ENCODE measurements at places on chromosomes 7 and 10. TPM values are rescaled to one million over a fixed set of nuclear protein-coding genes. Genes with fewer than 3 reads are reported as not detected.

The PIP gene
- not detected for total RNA-seq

The LDB3 gene
- 0.08 TPM for total RNA-seq

The DGKB gene
- not detected for total RNA-seq

The SAP25 gene
- total RNA-seq = 14.0 TPM

The HOXA1 gene
- 8.2 TPM for total RNA-seq

The DNAJC12 gene
- total RNA-seq = 18.9 TPM

The GOLGA7B gene
- 0.08 TPM for total RNA-seq

The ACTL6B gene
- total RNA-seq = not detected

The GDF2 gene
- not detected for total RNA-seq

The SFTPA1 gene
- not detected for total RNA-seq

The SLC18A3 gene
- total RNA-seq = not detected

The SLC25A28 gene
- total RNA-seq = 36.3 TPM

The RARRES2 gene
- total RNA-seq = not detected

The MYOF gene
- 0.30 TPM for total RNA-seq

The PALD1 gene
- 66.7 TPM for total RNA-seq

The SAMD9L gene
- total RNA-seq = 5.4 TPM

The AKR1D1 gene
- total RNA-seq = not detected

The CDNF gene
- 3.7 TPM for total RNA-seq

The PLEKHS1 gene
- not detected for total RNA-seq

The PRTFDC1 gene
- total RNA-seq = not detected

The LLCFC1 gene
- total RNA-seq = not detected

The GRM8 gene
- total RNA-seq = not detected

The GFRA1 gene
- not detected for total RNA-seq

The ZNF804B gene
- not detected for total RNA-seq

The HIPK2 gene
- 10.3 TPM for total RNA-seq

The YKT6 gene
- 70.5 TPM for total RNA-seq

The ASB4 gene
- not detected for total RNA-seq

The HYAL4 gene
- not detected for total RNA-seq

The TRIM74 gene
- 1.3 TPM for total RNA-seq

The SEMA4G gene
- total RNA-seq = 0.17 TPM
